NCI-H187 treated with DMSO at 0.1 percent for 48 hours (cell line): ENCODE measurements at places on chromosomes 7 and 10.

DNA sequence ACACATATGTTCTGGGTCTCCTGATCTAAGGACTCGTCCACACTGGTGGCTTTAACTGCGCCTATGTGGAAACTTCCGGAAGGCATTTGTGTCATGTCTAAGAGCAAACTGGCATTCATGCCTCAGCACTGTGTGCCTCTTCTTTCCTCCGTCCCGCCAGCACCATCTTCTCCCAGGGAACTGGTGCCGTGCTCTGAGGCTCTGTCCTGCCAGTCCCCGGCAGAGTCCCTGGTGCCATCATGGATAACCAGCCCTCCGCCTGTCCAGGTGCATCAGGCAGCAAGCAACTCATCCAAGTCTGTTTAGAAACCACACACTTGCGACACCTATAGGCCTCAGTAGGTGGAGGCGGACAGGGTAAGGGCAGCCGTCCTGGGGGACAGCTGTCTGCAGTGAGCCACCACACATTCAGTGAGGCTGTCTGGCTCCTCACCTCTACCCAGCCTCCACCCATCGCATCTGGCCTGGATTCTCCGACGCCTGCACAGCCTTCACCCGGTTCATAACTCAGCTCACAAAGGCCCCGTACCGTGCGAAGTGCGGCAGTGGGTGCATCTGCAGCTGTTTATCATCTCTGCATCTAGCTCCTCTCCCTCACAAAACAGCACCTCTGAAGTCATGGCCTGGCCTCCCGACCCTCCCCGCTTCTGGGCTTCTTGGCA is 162.7 kb downstream of the DIP2C start:
- no peak for DNase-seq

DNA sequence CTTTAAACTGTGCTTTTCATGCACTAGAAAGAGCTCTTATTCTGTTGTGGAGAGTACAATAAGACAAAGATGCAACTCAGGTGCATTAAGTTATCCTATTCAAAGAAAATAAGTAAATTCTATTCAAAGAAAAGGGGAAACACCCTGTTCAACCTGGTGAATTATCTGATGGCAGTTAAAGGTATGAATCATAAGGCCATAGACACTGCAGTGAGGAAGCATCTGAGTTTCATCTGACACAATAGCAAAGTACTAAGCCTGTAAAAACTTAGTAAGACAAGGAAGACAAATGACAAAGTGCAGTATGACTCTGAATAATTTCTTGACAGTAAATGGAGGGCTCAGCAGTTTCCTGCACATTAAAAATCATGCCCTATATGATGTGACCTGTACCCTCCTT is 91.0 kb upstream of the LRRTM3 start:
- no peak for DNase-seq

GRCh38 chr10:84159076-84159685 is 14.4 kb upstream of the GPR15LG start:
- no peak for DNase-seq

GRCh38 chr10:21264271-21264670 is 261.2 kb downstream of the SKIDA1 start:
- DNase-seq, result no peak

DNA sequence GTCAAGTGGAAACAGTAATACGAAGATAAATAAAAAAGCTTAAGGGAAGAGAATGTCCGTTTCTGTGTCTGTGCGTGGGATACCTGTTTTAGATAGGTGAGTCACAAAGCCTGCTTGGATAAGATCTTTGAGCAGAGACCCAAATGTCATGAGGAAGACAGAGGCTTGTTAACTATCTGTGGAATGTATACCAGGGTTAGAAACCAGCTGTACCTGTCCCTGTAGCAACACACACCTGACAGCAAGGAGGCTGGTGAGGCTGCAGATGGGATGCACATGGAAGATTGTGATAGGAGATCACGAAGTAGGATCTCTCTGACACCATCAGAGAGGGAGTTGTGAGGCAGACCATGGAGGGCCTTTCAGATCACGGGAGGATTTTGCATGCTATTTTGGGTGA is 105.3 kb downstream of the ARHGAP21 start:
- DNase-seq, result no peak

DNA sequence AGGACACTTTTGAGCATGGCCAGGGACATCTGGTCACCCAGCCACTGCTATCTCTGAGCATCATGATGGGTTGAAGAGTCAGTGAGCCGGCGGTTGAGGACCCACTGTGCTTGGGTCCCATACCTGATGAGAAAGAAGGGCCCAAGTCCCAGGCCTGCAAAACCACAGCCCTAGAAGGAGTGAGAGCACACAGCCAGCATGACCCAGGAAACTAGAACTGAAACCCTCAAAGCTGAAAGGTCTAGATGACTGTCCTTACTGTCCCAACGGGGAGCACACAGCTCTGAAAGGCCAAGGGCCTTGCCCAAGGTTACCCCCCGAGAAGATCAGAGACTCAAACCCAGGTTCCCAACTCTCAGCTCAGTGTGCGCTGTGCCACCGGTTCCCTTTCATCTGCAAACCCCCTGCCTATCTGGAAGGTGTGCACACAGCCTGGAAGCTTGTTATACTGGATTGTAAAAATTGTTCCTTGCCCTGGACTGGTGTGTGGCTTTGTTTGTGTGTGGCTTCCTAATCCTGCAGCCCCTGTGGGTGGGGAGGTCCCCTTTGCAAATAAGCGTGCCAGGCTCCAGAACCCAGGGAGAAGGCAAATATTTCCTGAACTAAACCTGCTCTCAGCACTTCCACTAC is 22.6 kb upstream of the PSAP start:
- DNase-seq, result no peak

- no peak for DNase-seq
These were observed 826.1 kb downstream of the GRM8 start for GRCh38 chr7:126426652-126427051.

DNA sequence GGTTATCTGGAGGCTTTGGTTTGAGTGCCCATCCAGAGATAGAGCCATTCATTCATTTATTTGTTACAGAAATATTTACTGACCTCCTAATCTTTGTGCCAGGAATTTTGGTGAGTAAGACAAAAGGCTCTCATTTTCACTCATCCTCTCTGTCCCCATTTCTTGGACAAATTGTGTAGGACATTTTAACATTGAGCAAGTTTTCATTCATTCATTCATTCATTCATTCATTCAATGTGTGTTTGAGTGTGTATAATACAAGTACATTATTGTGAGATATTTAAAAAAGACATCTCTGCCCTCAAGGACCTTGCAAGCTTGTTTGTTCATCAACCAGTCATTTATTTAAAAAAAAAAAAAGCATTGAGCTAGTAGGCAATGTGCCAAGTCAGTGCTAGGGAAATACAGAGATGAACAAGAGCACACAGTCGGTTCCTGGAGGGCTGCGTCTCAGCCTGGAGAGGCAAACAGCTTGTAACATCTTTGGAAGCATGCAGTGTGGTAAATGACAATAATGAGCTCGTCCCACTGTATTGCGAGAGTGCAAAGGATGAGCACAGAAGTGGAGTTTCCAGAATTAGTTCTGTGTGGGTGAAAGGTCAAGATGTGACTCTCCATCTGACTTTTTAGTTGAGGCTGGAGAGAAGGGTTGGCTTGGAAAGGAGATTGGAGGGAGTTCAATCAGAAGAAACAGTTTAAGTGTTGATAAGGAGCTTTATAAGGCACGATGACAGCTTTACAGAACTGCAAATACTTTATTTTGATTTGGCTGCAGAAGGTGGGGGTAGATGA is 50.5 kb upstream of the HBP1 start:
- no peak for DNase-seq

DNA sequence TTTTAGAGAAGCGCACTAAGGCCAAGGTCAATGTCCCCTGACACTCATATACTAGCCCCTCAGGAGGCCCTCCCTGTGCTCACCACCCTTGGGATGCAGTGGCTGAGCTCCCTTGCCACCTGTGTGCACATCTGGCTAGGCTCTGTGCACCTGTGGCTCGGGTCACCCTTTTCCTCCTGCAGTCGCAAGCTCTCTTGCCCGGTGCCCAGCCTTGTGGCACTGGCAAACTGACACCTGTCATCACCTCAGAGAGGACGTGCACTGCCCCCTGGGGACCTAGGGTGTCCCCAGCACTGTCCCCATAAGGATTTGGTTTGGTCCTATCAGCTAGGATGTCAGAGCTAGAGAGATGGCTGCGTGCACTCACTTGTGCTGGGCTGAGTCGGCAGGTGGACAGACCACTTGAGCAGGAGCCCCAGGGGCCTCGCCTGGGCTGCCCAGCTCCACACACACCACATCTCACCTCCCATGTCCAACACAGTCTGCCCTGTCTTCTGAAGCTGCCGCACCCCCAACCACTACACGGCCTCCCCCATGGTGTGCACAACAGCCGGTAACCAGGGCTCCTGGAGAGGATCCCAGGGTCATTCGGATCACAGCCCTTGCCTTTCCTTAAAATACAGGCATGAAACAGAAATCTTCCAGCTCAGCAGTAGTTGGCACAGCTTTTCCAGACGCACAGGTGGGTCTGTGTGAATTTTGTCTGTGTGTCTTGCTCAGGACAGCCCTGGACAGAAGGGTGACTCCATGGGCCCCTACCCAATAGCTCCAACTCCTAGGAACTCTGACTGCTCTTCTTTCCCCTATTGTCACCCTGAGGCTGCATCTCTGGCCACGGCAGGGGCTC is 111.0 kb downstream of the GRID1 start:
- no peak for DNase-seq

- DNase-seq, result no peak
These were observed 181.8 kb downstream of the ELFN1 start for GRCh38 chr7:1851721-1852516.

DNA sequence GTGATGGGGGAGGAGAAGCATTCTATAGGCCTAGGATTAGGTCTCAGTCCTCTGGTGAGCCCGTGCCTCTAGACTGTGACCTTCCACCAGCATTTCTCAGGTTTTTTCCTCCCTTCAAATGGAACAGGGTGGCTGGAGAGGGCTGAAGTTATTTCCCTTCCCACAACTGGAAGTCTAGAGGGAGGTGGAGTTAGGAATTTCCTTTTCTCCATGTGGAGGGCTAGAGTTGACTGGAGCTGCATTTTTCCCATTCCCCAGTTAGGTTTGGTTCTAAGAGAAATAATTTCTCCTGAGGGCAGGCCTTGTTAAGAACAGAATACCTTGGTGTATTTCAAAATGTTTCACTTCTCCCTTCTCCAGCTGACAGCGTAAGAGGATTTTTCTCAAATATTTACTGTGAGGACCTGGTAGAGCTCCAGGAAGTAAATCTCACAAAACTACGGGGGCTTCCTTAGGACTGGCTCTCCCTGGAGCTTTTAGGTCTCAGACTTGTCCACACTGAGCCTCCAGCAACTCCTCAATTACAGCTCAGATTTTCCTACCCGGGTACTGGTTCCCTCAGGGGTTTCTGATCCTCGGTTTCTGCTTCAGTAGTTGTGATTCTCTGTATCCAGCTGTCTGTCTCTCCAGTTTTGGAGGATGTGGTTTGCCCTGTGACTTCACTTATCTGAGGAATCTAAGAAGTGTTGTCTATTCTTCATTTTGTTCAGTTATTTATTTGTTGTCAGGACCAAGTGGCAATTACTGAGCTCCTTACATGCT is 6.0 kb upstream of the REEP3 start:
- no peak for DNase-seq

- DNase-seq, result no peak
These were observed 306.7 kb downstream of the CRPPA start for GRCh38 chr7:16114633-16115032.

- DNase-seq, result no peak
These were observed 3.7 kb downstream of the WNT2 start for GRCh38 chr7:117319181-117319580.

DNA sequence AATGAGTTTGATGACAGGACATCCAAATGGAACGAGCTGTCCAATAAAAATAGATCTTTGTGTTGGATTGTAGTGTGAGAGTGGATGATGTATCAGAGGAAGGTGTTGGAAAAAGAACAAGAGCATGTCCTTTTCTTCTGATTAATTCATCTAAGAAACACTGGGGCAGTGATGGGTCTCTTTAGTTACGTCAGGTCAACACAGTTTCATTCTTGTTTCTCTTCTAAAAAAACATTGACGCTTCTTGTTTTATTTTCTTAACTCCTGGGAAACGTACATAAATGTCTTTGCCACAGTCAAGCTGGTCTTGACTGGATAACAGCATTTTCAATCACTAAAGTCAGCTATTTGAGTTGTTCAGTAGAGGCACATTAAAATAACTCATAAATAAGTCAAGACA is 67.0 kb downstream of the PPP1R9A start:
- no peak for DNase-seq

DNA sequence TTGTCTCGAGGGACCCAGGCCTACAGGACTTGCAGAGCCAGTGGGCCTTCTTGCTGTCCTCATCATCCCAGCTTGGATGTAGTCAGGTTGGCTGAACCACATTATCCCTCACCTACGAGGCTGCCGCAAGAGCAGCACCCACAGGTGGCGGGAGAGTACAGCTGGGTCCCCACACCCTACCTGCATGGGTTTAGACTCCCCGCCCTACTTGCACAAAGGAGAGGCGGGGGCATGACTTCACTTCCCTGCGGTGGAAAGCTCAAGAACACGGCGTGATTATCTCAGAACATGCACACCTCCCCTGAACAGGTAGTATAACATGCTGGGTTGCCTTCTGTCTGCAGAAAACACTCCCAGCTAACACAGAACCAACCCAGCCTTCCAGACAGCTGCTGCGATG is 57.5 kb downstream of the CTBP2 start:
- no peak for DNase-seq
